ENCODE measurements at places on chromosomes 13 and 19.

GRCh38 chr13:26623125-26623524, 65.6 kb downstream of the WASF3 start:
- no peak for DNase-seq

- DNase-seq: no peak
Measured at GRCh38 chr19:16419669-16420335, 52.0 kb downstream of the EPS15L1 start.

DNA sequence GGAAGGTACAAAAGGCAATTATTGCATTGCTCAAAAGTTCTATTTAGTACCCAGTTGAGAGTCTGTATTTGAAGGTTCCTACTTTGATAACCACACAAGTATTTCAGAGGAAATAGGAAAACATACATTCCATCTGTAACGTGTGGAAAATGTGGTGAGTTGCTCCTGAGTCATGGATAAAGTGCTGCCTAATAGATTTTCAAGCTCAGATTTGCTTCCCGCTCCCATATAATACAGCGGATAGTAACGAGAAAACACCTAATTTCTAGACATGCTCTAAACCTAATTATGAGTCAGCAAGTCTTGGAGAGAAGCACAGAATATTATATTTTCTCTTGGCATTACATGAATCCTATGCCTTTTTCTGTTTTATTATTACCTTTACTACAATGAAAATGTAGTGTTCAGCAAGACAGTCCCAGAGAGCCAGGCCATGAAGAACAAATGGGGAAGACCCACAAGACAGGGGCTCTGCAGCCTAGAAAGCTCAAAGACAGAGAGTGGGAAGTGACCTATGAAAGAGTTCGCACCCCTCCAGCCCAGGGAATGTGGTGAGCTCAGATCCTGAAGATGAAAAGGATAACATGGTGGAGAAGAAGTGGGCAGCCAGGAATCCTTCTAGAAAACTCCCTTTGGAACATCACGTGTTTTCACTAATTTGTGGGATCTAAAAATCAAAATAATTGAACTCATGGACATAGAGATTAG, 116.1 kb downstream of the STARD13 start:
- no peak for DNase-seq

- no peak for DNase-seq
Measured at GRCh38 chr19:35009424-35010415, 9.6 kb downstream of the GRAMD1A start.

DNA sequence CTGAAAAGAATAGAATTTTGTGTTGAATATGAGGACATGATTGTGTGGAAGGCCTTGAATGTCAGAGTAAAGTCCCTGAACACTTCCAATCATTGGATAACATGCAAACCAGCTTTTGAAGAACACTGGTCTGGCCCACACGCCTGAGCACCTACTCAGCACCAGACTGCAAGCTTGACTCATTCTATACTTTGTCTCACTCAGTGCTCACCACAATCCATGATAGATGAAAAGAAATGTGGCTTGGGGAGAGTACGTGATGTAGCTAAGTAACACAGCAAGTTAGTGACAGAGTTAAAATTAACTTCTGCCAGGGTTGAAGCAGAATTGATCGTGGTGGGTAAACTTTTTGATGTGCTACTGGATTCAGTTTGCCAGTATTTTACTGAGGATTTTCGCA, 12.0 kb downstream of the DLEU7 start:
- no peak for DNase-seq

DNA sequence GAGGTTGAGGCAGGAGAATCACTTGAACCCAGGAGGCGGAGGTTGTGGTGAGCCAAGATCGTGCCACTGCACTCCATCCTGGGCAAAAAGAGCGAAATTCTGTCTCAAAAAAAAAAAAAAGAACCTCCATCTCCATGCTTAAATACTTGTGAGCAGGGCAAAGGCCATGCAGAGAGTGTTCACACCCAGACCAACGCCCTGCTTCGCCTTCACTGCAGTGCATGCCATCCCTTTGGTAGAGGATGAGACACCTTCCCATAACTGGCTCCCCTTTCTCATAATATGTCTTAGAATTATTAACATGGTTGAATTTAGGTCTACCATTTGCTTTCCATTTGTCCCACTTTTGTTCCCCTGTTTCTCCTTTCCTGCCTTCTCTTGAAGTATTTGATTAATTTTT, 15.4 kb downstream of the BBC3 start:
- no peak for DNase-seq

GRCh38 chr13:66665991-66666390, 564.1 kb downstream of the PCDH9 start:
- DNase-seq: no peak

GRCh38 chr19:2345794-2346663, 14.0 kb upstream of the TMPRSS9 start:
- peak; percentile 90 for DNase-seq

DNA sequence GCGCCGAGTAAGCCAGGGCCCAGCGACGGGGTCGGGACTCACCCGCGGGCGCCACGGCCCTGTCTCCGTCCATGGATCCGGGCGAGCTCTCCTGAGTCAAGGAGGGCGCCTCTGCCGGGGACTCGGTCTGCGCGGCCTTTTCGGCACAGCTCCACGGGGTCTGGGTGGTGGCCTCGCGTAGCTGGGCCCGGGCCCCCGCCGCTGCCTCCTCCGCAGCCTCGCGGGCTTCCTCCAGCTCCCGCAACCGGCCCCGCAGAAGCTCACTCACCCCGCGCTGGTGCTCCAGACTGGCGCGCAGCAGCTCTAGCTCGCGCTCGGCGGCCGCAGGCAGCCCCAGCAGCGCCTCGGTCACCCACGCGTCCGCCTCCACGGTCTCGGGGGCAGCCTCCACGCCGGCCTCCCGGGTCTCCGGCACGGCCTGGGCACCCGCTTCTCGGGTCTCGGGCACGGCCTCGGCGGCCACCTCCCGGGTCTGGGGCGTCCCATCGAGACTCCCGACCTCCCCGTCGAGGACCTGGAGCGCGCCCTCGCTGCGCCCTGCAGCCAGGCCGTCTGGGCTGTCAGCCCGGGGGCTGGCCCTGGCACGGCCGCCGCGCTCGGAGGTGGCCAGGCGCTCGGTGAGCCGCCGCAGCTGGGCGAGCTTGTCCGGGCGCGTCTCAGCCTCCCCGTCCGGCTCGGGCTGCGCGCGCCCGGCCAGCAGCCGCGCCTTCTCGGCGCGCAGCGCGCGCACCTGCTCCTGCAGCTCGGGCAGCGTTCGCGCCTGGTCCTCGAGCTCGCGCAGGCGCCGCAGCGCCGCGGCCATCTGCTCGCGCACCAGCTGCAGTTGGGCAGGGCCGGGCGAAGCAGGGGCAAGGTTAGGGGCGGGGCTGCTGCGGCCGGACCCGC, 8.4 kb downstream of the KANK3 start:
- DNase-seq: peak; percentile 73

GRCh38 chr19:16544473-16545231, 2.4 kb upstream of the CHERP start:
- no peak for DNase-seq

DNA sequence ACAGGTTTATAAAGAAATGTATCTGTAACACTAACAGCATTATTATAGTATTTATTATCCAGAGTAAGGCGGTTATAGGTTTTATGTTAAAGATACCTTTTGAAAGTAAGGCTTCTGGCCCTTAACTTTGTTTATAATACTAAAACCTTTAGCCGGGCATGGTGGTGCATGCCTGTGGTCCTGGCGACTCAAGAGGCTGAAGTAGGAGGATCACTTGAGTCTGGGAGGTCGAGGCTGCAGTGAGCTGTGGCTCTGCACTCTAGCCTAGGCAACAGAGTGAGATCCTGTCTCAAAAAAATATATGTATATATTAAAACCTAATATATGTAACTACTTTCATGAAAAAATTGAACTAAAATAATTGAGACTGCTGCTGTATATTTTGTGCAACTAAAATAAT, 98.7 kb upstream of the KLF5 start:
- DNase-seq: no peak

DNA sequence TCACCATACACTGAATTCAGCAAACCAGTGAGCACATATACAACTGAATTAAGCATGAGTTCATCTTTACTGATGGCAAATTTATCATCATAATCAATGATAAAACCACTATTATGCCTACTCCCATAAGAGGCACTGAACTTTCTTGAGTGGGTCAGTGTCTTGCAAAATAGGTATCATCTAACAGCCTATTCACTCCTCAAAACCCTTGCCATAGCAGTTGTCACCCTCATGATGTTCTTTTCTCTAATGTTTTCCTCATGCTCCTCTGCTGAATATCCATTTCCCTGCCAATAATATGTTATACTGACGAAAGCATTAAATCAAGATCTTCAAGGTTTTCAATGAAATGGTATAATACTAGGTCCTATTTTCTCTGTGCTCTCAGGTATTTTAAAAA, 5.6 kb downstream of the ARGLU1 start:
- no peak for DNase-seq

GRCh38 chr13:27427641-27428040, 3.2 kb downstream of the GTF3A start:
- no peak for DNase-seq

GRCh38 chr13:113164492-113164891, 6.0 kb downstream of the PROZ start:
- no peak for DNase-seq

- no peak for DNase-seq
Measured at GRCh38 chr19:4313847-4314490, 9.6 kb downstream of the FSD1 start.

GRCh38 chr13:30714629-30715371, 20.5 kb upstream of the ALOX5AP start:
- DNase-seq: no peak

- no peak for DNase-seq
Measured at GRCh38 chr13:59012731-59013130, 1151.0 kb downstream of the DIAPH3 start.

DNA sequence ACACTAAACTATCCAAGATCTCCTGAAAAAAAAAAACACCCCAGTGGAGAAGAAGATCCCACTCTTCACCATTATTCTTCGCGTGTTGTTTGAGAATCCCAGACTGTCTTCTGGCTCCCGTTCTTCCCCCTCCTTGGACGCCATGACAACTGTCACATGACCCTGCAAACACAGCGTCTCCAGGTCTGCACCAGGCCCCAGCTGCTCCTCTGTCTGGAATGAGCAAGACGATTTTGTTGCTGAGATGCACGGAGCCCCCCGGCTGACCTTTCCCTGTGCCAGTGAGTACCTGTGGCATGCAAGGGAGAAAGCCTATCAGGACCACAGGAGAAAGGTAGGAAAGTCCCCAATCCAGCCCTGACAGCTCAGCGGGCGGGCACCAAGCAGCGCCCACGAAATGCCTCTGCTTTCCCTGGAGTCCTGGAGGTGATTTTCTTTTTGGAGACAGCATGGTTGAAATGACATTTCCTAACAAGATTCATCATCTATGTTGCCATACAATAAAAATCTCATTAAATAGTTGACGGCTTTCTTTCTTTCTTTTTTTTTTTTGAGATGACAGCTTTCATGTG, at the start of gene CFAP97D2:
TSS of gene CFAP97D2 (plus strand) at position 171 of the 572 bp plus-strand sequence. CDS start at position 245, 74 bp downstream.
- DNase-seq: peak; percentile 9

- DNase-seq: no peak
Measured at GRCh38 chr19:33241091-33241529, 15.5 kb upstream of the SLC7A10 start.

GRCh38 chr19:662207-662961, 630 bp downstream of the RNF126 start:
- DNase-seq: peak; percentile 71

DNA sequence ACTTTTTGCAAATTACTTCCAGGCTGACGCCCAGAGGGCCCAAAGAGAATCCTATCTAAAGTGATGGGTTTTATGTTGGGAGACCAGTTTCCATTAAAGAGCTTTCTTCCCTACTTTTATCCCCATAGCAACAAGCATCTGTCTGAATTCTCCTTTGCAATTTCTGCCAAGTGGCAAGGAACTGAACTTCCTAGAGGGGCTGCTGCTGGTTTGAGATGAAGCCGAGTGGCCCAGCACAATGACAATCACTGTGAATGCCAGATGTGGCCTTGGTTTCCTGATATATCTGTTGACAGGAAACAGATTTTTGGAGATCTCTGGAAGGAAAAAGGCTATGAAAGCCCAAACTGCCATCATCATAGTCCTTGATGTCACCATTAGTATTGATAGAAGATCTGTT, 198.6 kb downstream of the OXGR1 start:
- DNase-seq: no peak

DNA sequence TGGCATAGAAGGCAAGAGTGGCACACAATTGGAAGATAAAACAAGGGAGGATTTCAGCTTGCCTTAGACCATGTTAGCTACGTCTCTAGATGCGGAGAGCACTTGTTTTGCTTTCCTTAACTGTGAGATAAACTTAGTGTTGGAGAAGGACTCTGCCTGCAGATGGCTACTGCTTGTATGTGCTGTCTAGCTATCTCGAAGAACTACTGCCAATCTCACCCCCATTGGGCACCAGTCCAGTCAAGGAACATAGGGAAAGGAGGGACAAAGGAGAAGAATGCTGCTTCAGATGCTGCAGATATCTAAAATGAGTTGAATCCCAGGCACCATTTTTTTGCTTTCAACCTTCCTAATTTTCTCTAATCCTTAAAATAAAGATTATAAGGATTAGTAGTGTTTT, 726.0 kb upstream of the ARGLU1 start:
- DNase-seq: no peak

GRCh38 chr13:33206425-33206824, 79.1 kb downstream of the STARD13 start:
- DNase-seq: no peak

DNA sequence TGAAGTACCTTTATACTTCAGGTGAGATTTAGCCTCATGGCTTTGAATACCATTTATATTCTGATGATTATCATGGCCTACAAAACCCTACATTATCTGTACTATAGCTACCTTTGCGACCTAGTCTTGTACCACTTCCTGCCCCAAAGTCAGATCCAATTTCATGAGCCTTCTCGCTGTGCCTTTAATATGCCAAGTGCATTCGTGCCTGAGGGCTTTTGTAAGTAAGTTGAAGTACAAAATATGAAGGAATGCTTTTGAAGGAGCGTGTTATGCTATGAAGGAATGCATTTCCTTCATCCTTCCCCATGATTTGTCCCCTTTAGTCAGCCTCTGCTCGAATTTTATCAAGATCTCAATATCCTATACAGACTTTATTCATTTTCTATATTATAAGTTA, 9.2 kb upstream of the RASL11A start:
- DNase-seq: no peak

DNA sequence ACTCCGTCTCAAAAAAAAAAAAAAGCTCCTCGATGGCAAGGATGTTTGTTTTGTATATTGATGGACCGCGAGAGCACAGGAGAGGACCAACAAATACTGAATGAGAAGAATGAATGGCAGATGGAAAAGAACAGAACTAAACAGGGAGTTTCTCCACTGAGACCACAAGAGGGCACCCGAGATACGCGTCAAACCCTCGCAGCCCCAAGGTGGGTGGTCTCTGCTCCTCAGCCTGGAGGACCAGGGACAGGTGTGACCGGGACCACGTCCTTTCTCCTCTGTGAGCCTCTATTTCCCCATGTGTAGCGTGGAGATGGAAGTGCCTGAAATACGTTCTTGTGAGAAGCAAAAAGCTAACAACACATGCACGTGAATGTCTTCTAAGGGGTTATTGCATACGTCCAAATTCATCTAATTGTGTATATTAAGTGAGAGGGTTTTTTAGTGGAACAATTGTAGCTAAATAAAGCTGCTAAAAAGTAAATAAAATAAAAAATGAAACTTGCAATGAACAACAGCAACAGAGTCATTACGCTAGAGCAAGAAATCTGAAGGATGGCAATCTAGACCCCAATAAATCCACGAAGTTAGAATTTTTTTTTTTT, 8.3 kb upstream of the CDC42EP5 start:
- DNase-seq: peak; percentile 66

- no peak for DNase-seq
Measured at GRCh38 chr13:22765547-22765946, 415.2 kb upstream of the SGCG start.

All from K562 (cell line).